ENCODE measurements at places on chromosomes 5 and 9.

DNA sequence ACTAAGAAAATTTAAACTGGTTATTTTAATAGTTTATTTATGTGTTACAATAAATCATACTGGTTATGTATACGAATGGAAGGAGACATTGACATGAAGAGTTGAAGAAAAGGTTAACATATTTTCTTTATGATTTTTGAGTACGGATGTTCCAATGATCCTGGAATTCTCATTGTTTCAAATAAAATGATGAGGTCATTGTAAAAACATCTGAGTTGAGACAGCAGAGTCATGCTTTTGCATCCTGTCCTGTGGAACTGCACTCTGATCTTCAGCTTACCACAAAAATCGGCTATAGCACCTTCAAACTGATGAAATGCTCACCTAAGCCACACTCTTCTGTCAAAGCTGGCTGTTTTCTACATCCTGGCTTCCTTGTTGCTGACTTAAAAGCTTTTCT is 67.8 kb downstream of the PTCD2 start:
- DNase-seq, result no peak

DNA sequence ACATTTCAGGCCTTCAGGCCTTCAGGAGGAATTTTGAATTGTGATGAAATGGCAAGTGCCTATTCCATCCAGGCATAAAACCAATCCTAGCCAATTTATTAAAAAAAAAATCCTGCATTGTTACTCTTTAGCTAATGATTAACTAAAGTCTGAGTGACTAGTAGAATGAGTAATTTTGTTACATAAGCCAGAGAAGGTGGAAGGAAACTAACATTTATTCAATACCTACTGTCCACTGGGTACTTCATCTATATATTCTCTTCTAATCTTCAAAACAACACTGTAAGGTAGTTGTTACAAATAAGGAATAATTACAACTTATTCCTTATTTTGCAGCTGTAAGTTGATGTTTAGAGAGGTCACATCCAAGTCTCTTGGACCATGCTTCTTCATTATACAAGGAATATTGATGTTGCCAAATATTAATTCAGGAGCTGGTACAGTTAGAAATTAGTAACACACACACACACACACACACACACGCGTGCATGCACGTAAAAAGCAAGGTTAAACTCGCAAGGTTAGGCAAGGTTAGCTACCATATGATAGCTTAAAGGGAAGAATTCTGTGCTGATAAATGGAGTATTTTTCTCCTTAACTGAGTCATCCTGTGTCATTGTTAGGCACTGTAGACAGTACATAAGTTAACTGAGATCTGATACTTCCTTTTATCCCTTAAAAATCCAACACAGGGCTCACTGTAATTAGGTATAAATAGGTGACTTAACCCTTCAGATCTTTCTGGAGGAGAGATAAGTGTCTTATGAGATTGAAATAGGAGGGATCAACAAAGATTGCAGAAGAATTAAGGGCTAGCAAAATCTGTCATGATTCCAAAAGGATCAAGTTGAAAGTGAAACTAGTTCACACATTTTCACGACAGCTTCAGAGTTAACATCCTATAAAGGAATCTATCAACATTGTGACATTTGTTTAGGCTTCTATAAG is 596.9 kb downstream of the PDE4D start:
- DNase-seq, result no peak

- no peak for DNase-seq
These were observed 1.7 kb downstream of the ASB6 start for GRCh38 chr9:129640086-129640870.

GRCh38 chr5:56012281-56012963 is 17.7 kb upstream of the IL6ST start:
- DNase-seq, result no peak

GRCh38 chr9:127087836-127088235 is 34.6 kb downstream of the ANGPTL2 start:
- peak; percentile 19 for DNase-seq

GRCh38 chr9:21381448-21382339 is 3.5 kb downstream of the IFNA2 start:
- no peak for DNase-seq

- DNase-seq, result no peak
These were observed 5.4 kb downstream of the KCNV2 start for GRCh38 chr9:2722715-2723114.

GRCh38 chr5:113202287-113202686 is 225.7 kb downstream of the DCP2 start:
- DNase-seq, result no peak

GRCh38 chr9:130185490-130186031 is 13.4 kb downstream of the NCS1 start:
- no peak for DNase-seq

GRCh38 chr9:114370968-114371320 is 16.8 kb downstream of the AKNA start:
- peak; percentile 4 for DNase-seq

- DNase-seq, result no peak
These were observed 21.7 kb upstream of the CYSTM1 start for GRCh38 chr5:140153255-140153654.

DNA sequence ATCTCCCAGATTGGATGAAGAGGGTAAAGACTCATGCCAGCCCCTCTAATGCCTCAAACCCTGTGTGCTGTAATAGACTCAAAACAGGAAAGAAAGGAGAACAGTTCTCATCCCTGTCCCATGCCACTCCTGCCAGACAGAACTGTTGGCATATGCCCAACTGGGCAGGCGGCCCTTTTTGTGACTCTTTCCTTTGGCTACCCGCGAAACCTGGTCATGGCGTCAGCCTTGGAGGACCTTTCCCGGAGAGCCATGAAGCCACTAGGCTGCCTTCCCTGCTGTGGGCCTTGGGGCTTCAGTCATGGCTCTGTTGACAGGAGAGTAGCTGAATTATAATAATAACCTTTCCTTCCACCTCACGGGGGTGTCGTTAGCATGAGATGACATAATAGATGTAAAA is 75.9 kb upstream of the SEMA6A start:
- DNase-seq, result no peak

- DNase-seq, result no peak
These were observed 26.9 kb upstream of the FAT2 start for GRCh38 chr5:151617841-151618710.

DNA sequence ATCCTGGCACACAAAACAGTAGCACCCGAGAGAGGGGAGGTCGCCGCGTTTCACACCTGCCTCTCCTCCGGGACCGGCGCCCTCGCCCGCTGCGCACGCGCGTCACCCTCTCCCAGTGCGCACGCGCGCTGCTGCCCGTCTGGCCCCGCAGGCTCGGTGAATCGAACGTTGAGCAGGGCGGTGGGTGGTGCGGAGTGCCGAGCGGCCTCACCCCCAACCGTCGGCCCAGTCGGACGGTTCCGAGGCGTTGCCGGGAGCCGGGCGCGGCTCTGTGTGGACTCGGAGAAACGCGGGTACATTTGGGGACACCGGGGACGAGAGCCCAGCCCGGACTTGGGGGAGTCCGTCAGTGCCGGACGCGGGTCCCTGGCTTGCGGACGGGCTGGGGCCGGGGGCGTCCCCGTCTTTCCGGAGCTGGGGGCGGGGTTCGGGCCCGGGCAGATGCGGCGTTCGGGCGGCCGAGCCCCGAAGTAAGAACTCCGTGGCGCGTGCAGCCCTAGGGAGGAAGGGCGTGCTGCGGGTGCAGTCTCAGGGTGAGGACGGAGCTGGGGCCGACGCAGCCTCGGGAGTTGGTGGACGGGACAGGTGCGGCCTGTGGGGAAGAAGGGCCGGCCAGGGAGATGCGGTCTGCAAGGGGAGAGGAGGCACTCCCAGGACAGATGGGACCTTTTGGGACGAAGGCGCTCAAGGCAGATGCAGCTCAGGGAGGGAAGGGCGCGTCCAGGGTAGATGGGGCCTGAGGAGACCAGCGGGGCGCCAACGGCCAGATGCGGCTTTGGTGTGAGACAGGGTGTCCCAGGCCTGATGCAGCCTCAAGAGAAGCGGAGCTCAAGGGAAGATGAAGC is at the start of gene POMT1:
Gene POMT1 (plus strand): TSS at position 138 of the 845 bp plus-strand sequence. CDS start 1,301 bp downstream, outside the sequence.
- DNase-seq, result peak; percentile 92

DNA sequence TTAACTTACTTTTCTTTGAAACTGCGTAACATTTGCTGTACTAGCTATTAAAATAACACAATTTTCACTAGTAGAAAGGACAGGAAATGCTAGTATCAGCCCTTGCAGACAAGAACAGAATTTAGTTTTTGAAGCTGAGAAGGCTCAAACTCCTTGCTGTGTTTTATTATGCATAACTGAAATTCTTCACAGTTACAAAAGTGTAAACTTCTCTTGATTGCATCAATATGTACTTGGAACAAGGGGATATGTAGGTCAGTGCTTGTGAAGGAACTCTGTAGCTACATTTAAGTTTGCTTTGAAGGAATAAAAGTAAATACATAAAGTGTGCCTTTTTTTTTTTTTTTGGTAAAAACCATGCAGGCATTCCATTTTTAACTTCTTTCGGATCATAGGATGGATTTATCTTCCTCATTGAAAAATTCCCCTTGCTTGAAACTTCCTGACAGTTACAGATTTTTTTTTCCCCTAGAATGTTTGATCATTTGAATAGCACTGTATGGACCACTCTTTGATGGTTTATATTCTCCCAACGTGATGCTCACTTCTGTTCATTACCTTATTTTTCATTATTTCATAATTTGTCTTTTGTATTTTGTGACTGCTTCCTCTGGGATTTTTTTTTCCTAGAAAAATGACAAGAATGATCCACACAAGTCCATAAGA is 94.9 kb upstream of the DAB2 start:
- no peak for DNase-seq

DNA sequence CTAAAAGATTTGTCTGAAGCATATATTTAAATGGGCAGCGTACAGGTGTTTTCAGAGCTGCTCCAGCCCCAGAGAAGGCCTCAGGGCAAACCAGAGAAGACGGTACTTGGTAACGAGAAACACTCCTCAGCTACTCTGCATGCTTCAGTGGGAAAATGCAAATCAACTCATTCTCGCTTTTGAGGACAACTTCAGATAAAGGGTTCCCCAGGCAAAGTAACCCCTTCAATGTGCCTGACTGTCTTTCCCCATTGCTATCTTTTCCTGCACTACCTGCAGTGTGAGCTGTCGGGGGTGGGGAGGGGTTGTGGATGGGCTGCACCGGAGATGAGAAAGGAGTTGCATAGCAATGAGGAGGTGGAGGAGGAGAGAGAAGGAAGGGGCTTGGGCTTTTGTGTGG is 339.7 kb upstream of the CLINT1 start:
- DNase-seq, result no peak

GRCh38 chr9:7967093-7967827 is 167.7 kb upstream of the DMAC1 start:
- no peak for DNase-seq

DNA sequence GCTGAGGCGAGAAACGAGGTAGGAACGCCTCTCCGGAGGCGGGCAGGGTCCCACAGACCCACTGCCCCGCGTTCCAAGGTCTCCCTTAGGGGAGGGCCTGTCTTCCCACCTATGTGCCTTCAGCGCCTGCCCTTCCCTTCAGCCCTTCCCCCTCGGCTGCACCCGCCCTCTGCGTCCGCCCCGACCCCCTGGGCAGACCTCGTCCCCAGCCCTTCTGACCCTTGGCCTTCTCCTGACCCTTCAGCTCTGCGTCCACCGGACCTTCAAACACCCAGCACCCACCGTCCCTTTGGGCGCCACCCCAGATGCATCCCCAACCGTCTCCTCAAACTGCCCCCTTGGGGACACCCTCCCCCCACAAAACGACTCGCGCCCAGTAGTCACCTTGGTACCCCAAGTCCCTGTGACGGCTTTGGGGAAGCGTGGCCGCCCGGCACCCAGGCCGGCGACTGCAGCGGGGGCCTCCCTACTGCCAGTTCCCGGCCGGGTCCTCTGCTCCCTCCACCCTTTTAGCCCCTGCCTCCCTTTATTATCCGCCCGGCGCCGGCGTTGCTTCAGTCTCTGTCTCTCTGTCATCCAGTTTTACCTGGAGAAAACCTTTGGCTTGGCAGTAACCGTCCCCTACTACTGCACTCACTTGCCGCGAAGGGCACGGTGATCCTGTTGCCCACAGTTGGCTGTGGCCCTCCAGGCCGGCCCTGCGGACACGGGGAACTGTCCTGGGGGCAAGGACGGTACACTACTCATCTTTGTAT is 421 bp downstream of the RUSC2 start:
- DNase-seq, result peak; percentile 23

DNA sequence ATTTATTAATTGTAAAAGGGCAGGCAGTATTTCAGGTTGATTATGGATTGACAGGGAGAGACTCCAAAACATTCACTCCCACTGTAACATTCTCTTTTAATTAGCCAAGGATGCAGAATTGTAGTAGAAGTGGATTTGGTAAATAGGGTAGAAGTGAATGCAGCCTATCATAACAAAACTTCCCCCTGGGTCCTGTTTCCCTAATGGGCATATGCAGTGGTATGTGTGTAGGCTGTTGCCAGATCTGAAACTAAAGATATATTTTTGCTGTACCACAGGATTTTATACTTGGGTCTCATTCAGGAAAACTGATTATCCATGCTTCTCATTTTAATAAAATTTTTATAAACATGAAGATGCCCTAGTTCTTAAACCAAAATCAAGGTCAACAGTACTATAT is 351.2 kb downstream of the KDM4C start:
- no peak for DNase-seq

DNA sequence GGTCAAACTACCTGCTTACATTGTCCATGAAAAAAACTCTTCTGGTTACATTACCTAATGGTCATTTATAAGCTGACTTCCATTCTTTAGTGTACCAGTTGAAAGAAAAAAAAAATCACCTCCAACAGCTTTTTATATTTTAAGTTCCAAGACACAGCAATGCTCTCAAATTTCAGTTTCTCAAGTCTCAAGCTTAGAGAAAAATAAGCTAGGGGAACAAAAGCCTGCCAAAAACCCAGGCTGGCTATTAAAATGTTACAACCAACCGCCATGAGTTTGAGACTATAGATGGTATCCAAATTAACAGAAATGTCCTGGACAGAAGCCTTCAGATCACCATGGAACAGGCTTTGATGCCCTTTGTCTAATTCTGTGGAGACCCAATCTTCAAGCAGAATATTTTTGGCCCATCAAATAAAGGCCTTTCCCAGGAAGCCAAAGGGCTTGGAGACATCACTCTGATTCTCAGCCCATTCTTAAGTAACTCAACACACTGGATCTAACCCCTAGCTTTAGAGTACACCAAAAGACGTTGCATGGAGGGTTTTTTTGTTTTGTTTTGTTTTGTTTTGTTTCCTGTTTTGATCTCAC is 343.7 kb downstream of the GLIS3 start:
- no peak for DNase-seq

DNA sequence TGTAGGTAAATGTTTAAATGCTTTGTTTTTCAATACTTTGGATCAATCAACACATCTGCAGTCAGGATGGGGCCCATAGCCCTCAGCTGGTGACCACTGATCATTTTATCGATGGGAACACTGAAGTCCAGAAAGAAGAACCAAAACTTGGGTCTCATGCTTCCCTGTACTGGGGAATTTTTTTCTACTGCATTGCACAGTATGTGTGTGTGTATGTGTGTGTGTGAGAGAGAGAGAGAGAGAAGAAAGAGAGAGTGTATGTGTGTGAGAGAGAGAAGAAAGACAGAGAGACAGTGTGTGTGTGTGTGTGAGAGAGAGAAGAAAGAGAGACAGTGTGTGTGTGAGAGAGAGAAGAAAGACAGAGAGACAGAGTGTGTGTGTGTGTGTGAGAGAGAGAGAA is 202.9 kb upstream of the MSX2 start:
- DNase-seq, result no peak

GRCh38 chr9:72443855-72444254 is 77.6 kb upstream of the TMC1 start:
- DNase-seq, result no peak
